ENCODE measurements at places on chromosomes 1 and 21.

GRCh38 chr1:101276818-101277217 is 40.0 kb downstream of the S1PR1 start:
- DNase-seq: no peak

DNA sequence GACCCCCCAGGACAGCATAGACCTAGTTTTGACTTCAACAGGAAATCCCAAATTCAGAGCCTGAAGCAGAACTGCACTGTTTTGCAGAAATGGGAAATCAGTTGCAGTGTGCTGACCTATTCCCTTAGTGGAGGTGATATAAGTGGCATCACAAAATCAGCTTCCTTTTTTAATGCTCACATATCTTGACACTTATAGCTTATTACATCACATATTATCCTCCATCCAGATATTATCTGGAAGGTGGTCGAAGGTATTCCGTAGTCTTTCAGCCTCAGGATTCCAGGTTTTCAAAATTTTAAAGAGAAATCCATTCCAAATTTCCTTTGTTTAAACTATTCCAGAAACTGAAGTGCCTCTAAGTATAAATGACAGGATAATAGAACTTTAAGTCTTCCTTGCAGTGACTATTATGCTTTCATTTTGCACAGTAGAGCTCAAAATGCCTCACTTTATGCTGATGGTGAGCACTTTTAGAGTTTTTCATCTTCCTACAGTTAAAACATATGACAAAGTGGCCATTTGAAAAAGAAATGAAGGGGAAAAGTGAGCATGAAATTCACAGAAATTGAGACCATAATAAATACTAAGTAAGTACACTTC is 106.4 kb upstream of the DPYD start:
- no peak for DNase-seq

DNA sequence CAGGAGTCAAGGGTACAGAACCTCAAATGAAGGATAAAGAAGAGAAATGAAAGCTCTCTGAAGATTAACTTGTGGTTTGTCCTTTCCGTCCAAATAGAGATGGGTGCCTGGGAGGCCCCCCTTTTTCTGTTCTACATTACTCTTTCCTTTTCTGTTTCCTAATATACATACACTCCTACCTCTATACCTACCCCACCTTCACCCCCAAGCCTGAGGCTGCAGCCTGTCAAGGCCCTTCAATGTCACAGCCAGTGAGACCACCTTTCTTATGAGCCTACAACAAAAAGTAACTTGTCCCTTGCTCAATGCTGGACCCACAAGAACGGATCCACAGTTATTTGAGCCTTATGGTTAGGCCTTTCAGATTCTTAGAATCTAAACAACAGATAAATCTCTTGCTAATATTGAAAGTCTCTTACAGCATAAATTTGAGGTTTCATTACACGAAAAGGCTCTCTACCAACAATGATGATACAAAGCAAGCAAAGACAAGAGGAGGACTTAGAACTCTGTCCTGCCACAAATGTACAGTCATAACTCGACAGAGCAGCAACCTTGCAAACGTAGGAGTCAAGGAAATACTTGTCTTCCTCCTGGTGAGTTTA is 4.1 kb upstream of the TRAF3IP3 start:
- DNase-seq: no peak

DNA sequence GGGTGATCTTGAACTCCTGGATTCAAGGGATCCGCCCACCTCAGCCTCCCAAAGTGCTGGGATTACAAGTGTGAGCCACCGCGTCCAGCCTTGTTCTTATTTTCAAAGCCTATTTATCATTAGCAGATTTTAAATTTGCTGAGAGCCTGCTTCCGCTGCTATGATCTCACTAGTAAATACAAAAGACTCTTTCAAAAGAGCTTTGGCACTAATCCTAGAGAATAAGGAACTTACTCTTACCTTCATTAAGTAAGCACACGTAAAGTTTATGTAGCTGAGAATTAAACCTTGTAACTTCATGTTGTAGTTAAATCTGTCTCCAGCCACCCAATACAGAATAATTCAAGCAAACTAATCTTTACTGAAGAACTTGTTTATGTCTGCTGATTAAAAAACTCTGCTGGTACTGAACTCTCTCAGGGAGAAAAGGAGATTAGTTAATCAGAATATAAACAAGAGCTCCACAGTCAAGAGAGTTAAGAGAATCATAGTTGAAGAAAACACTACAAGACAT is 72.3 kb downstream of the RUSC1 start:
- DNase-seq: no peak

- DNase-seq: no peak
These were observed 98.9 kb downstream of the DMRTB1 start for GRCh38 chr1:53557830-53558738.

- DNase-seq: no peak
These were observed 60.8 kb downstream of the COL18A1 start for GRCh38 chr21:45465611-45466329.
